ENCODE measurements at places on chromosomes 3 and 15.

- no peak for DNase-seq
Observed at GRCh38 chr3:195118671-195119070, 152.3 kb downstream of the XXYLT1 start.

- DNase-seq = no peak
Observed at GRCh38 chr3:179715582-179715981, 62.7 kb downstream of the USP13 start.

GRCh38 chr15:39697509-39697908 is 85.1 kb downstream of the FSIP1 start:
- no peak for DNase-seq

GRCh38 chr3:125121246-125122010 is 65.6 kb upstream of the HEG1 start:
- DNase-seq = no peak

GRCh38 chr3:187210091-187210490 is 12.8 kb downstream of the RTP1 start:
- DNase-seq = no peak

- no peak for DNase-seq
Observed at GRCh38 chr3:38008971-38009580, 18.5 kb downstream of the VILL start.

- DNase-seq = no peak
Observed at GRCh38 chr15:51621155-51621765, 1.3 kb downstream of the DMXL2 start.

DNA sequence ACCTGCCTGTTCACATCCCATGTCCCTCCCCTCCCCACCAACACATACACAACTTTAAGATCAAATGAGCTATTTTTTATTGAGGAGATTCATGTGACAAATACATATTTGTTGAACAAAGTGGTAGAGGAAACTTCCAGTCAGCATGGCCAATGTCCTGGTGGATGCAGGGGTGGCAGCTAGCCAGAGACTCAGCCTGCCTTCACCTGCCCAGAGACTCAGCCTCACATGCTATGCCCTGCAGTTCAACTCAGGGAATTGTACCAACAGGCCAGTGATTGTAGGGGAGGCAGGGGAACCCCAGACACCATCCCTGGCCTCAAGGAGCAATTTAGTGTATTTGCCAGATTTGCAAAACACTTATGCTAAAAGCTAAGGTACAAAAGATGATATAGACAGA is 136.6 kb downstream of the OPA1 start:
- DNase-seq = no peak

- no peak for DNase-seq
Observed at GRCh38 chr3:115186351-115187148, 39.5 kb upstream of the ZBTB20 start.

DNA sequence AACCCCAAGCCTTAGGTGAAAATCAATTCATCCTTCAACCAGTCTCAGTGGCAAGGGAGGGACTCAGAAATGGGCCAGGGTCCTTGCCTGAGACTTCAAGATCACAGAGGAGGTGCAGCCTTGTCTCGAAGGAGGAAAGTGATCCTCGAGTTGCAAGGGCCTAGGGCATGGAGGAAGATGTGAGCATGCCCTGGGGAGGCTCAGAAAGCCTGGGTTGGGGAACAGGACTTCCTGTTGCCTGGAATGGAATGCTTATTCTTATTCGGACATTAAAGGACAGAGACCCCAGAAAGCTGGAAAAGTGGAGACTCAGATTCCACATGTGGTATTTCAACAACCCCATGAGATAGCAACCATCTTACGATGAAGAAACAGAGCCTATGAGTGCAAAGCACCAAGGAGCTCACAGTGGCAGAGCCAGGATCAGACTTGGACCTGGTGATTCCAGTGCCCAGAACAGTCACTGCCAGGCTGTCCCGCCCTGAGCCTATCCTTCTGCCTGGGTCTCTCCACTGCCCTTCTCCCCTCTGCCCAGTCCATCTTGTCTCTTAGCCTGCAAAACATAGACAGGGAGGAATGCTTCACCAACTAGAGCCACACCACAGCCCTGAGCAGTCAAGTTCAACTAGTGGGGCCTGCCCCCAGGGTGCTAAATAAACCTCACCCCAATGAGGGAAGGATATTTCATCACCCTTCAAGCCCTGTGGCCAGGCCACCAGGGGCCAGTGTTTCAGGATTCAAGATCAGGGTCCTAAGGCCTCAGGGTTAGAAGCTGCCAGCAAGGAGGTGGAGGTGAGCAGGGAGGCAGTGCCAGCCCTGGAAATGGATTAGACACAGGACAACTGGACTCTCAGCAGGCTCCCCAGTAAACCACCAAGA is 21.9 kb downstream of the DAPK2 start:
- DNase-seq = no peak

- peak; percentile 64 for DNase-seq
Observed at GRCh38 chr3:13461169-13462124, 18.7 kb upstream of the HDAC11 start.

- DNase-seq = no peak
Observed at GRCh38 chr3:45311327-45311726, 77.0 kb upstream of the LARS2 start.

DNA sequence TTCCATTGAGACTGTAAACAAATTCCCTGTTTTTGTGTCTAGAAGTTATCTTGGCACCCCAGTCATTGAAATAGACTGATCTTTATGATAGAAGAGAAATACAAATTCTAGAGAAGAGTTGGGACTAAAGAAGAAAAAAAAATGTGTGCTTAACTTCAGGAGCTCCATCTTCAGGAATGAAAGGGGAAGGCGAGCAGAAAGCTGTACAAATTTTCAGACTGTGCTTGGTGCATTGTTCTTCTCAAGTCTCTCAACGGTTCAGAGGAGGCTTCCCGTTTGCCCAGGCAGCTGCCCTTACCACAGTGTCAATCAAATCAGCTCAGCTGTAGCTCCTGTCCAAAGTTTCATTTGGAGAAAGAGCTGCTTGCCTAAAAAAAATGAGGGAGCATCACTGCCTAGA is 41.7 kb downstream of the OXSM start:
- no peak for DNase-seq

DNA sequence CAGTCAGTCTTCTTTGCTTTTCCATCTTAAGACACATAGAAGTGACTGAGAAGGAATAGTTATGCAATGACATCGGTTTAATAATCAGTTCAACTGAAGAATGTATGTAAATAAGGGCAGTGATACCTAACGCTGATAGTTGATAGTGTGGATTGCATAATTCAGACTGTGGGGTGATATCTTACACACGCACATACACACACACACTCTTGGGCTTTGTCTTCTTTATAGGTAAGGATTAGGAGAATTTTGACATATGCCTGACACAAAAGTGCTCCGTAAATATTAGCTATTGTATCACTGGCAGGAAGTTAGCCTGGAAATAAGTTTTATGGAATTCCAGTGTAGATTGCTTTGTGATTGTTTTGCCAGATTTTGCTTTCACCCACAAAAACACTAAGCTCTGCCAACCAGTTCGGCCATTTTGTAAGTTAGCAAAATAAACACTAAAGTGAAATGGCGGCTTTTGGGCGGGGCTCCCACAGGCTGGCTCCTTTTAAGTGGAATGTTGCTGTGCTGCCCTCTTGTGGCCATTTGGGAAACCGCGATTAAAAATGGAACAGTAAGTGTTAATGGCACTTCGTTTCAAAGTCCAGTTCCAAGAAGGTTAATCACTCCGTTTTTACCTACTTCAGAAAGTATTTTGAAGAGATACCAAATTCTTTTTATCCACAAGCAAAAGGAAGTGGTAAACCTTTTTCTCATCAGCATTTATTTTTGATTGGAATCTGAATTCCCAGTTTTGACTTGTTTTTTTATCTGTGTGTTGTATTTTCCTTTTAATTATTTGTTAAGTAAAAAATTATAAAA is 17.7 kb downstream of the CHD2 start:
- peak; percentile 95 for DNase-seq

DNA sequence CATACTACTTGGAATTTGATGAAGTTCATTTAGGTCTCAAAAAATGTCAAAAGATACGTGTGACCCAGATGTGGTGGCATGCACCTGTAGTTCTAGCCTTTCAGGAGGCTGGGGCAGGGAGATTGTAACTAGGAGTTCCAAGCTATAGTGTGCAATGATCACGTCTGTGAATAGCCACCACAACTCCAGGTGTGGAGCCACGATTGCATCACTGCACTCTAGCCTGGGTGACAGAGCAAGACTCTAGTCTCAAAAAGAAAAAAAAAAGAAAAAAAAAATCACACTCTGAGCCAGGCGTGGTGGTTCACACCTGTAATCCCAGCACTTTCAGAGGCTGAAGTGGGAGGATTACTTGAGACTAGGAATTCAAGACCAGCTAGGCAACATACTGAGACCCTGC is 14.2 kb downstream of the MAP4 start:
- DNase-seq = no peak

GRCh38 chr3:127418560-127419147 is 130.8 kb upstream of the PRR20G start:
- DNase-seq = no peak

GRCh38 chr3:94241986-94242385 is 179.1 kb downstream of the NSUN3 start:
- no peak for DNase-seq

- DNase-seq = no peak
Observed at GRCh38 chr15:50562735-50563640, 16.5 kb upstream of the USP50 start.

- DNase-seq = peak; percentile 5
Observed at GRCh38 chr3:100073714-100074307, 40.5 kb downstream of the FILIP1L start.

DNA sequence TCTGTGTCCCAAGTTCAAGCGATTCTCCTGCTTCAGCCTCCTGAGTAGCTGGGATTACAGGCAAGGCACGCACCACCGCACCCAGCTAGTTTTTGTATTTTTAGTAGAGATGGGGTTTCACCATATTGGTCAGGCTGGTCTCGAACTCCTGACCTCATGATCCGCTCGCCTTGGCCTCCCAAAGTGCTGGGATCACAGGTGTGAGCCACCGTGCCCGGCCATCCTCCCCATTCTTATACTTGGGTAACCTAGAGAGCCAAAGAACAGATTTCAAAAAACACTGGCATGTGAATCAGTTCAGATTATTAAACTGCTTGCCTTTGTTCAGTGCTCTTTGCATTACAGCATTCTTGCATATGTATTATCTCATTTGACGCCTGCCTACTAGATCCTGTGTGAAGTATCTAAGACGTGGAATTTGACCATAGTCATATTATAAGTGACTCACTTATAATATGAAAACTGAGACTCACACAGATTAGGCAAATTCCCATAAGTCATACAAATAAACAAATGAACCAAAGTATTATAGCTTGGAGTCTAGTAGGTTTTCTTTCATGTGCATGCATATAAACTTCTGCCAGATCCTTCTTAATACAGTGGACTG is 123.5 kb downstream of the UNC13C start:
- DNase-seq = no peak

- DNase-seq = no peak
Observed at GRCh38 chr3:31081018-31081662, 186.7 kb upstream of the GADL1 start.

DNA sequence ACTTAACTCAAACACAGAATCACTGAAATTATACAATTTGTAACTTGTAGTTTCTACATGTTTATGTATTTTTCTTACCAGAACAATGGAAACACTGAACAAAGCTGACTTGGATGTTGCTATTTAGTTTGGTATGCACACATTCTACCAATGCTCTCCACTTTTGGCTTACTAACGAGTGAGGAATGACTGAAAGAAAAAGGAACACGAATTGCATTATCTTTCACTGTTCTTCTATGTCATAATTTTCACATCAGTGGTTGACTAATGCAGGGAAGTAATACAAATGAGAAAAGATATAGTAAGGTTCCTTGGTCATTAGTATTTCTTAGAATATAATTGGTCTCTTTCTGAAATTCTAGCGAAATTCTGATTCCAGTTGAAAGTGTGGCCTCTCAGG is 9.8 kb upstream of the CNTN3 start:
- DNase-seq = no peak

DNA sequence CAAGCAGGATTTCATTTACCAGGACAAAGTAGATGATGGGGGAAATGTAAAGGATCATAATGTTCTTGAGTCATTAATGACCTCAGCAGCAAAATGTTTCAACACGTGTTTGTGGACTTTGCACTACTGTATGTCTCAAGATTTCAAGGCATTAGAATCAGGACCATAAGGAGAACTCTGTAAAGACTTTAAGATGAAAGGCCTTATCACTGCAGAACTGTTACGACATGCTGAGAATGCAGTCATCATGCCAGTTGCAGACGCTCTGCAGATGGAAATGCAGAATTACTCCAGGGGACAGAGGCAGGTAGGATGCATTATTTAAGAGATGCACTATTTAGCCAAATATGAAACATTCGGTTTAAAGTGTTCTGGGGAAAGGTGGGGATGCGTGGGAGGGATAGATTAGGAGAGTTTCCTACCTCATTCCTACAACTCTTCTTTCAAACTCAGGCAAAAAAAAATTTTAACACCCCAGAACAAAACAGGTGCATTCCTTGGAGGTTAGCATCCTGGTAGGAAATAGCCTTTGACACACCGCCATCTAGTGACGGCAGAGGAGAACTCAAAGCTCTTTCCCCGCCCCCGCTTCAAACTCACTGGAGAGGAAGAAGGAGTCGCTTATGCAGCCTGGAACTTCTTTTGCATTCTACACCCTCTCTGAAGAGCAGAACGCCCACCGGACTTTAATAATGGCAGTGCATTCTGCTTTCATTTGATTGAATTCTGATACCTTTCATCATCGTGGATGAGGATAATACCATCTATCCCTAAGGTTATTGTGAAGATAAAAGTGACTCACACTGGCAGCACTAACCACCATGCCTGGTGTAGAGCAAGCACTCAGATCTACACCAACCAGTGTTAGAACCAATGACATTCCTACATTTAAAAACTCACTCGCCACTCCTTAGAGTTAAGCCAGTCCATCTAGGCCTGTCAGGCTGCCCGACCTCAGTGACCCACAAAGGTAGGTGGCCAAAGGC is 43.1 kb upstream of the TOPAZ1 start:
- peak; percentile 74 for DNase-seq

GRCh38 chr15:72927451-72927850 is 124.8 kb upstream of the NEO1 start:
- DNase-seq = no peak

- DNase-seq = no peak
Observed at GRCh38 chr15:38068626-38069391, 134.4 kb downstream of the TMCO5A start.

GRCh38 chr15:75065851-75066509 is 42.6 kb downstream of the PPCDC start:
- DNase-seq = no peak

GRCh38 chr15:39720621-39721611 is 61.7 kb downstream of the FSIP1 start:
- DNase-seq = no peak

- no peak for DNase-seq
Observed at GRCh38 chr15:94780166-94780565, 548.8 kb downstream of the MCTP2 start.

DNA sequence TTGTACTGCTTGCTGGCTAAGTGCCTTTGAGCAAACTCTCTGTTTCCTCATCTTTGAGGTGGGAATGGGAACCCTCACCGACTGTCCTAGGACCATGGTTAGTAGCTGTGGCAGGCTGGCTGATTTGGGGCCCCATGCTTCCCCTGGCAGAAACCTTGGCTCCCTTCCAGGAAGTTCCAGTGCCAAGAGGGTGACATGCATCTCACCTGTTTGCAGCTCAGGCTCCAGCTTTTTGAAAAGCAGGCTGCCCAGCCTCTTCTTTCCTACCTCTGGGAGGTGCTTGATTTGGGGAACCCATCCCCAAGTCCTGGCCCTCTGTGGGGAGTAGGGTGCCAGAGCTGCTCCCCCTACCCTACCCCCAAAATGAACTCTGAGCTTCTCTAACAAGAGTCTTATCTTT is 50.8 kb downstream of the RAB11A start:
- no peak for DNase-seq

All from neural crest cell (in vitro differentiated cells).